ENCODE measurements at places on chromosomes 5 and 9. TPM values are rescaled to one million over a fixed set of nuclear protein-coding genes. Genes with fewer than 3 reads are reported as not detected.

- DNase-seq: no peak
These were observed 1.0 kb upstream of the EXOC3 start for GRCh38 chr5:441996-442334.

- peak; percentile 33 for DNase-seq
These were observed 11.8 kb downstream of the S100Z start for GRCh38 chr5:76861612-76862011.

- no peak for DNase-seq
These were observed 101.7 kb downstream of the TMC1 start for GRCh38 chr9:72623156-72623555.

The BASP1 gene
- 84.1 TPM for polyA plus RNA-seq

The PSAT1 gene
- 72.4 TPM for polyA plus RNA-seq

The SMIM33 gene
- polyA plus RNA-seq: not detected

All from renal pelvis (tissue), 12 donors.